ENCODE measurements at places on chromosomes 7 and 10. TPM values are rescaled to one million over a fixed set of nuclear protein-coding genes. Genes with fewer than 3 reads are reported as not detected.

- DNase-seq: no peak
Observed at GRCh38 chr7:112707655-112708054, 82.5 kb downstream of the TMEM168 start.

FAM13C gene
- total RNA-seq: 60.0 TPM

EN2 gene
- total RNA-seq: not detected

GRCh38 chr10:48459270-48460150, 145.4 kb downstream of the ARHGAP22 start:
- DNase-seq: no peak

NEBL gene
- total RNA-seq: 2.1 TPM

TEX36 gene
- total RNA-seq: not detected

ANKRD2 gene
- not detected for total RNA-seq

GRCh38 chr10:129933456-129934092, 30.5 kb downstream of the EBF3 start:
- no peak for DNase-seq

GRCh38 chr7:5451391-5451790, 27.8 kb upstream of the TNRC18 start:
- DNase-seq: no peak

- no peak for DNase-seq
Observed at GRCh38 chr10:22345301-22346095, at the start of gene SPAG6. Gene SPAG6, plus strand, starts transcription at chr10:22345496. Its CDS starts 116 bp downstream, at chr10:22345612.

DNA sequence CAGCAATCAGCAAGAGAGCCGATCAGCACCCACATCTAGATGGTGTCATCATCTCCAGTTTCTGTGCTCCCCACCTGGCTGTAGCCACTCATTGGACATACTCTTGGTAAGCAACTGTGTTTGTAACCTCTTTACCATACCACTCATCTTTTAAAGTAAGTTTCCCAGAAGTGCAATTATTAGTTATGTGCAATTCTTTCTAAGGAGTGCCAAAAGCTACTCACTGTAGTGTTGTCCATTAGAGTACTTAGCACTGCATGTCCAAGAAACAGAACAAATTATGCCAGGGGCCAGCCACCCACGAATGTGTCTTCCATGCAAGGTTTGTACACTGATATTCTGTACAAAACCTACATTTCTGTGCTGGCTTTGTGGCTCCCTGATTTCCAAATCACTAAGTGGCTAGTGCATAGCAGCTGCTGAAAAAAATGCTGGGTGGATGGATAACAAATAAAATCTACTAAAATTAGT, 131.9 kb downstream of the SRPK2 start:
- DNase-seq: no peak

DNA sequence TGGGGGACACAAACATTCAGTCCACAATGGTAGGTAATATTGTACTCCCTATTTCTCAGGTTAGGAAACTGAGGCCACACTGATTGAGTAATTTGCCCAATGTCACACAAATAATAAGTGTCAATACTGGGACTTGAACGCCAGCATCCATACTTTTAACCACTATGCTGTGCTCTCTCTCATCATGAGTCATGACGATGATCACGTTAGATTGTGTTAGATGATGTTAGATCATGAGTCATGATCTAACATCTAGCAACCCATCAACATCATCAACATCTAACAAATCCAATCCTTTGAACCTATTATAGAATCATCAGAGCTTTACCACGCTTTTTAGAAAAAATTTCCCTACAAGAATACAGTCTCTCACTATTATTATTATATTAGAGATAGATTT, 28.1 kb upstream of the HERPUD2 start:
- no peak for DNase-seq

DNA sequence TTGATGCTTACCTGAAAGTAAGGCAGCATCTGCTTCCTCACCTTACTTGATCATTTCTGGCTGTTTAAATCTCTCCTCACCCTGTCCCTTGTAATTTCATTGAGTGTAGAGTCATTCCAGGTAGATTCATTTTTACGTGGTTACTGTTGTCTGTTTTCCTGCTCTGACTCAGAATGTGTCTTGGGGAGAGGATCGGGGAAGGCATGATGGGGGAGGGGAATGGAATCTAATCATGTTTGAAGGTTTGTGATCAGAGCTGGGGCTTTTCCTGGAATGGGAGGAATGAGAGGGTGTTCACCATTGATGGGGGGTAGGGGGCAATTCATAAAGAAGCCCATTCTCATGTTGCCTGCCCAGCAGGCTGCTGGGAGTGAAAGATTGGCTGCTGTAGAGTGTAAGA, 18.7 kb downstream of the SEC24C start:
- DNase-seq: no peak

GIMAP7 gene
- total RNA-seq: 22.0 TPM

- DNase-seq: no peak
Observed at GRCh38 chr7:23685731-23686130, 5.7 kb downstream of the FAM221A start.

SERPINE1 gene
- total RNA-seq: 9.4 TPM

BICC1 gene
- 24.9 TPM for total RNA-seq

DNA sequence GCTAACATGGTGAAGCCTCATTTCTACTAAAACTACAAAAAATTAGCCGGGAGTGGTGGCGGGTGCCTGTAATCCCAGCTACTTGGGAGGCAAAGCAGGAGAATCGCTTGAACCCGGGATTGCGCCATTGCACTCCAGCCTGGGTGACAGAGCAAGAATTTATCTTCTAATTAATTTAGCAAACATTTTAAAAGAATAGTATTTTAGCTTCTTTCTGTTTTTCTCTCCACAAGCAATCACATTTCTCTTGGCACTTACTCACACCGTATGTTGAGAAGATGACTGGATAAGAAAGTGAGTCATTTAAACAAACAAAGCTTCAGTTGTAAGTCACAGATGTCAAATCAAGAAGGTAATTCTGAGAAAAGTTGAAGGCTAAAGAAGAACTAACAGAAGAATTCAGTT, 264.0 kb downstream of the ARL4A start:
- no peak for DNase-seq

GRCh38 chr7:159032322-159032721, 112.3 kb downstream of the VIPR2 start:
- peak; percentile 77 for DNase-seq

- DNase-seq: no peak
Observed at GRCh38 chr10:5661043-5661442, 5.4 kb downstream of the ASB13 start.

SLC16A9 gene
- 0.45 TPM for total RNA-seq

HNRNPA2B1 gene
- total RNA-seq: 158 TPM

ADCY1 gene
- 0.42 TPM for total RNA-seq

GRCh38 chr10:99382176-99382575, 48.2 kb downstream of the GOT1 start:
- no peak for DNase-seq

PRSS1 gene
- total RNA-seq: not detected

DNA sequence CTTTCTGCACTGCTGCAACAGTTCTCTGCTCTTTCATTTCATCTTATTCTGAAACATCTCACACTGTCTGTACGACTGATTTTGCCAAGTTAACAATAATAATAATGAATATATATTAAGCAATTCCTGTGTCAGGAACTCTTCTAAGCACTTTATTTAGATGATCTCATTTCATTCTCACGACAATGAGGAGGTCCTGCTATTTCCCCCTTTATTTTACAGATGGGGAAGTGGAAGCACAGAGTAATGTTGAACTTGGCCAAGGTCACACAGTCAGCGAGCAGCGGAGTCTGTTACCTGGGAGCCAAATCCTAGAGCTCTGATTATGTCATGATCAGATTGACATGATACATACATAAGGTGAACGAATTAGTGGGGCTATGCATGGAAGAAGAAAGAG, 5.8 kb downstream of the MRC1 start:
- DNase-seq: no peak

- DNase-seq: no peak
Observed at GRCh38 chr7:133478591-133479135, 225.8 kb downstream of the EXOC4 start.

- DNase-seq: no peak
Observed at GRCh38 chr7:2504128-2504888, 15.3 kb upstream of the LFNG start.

DNA sequence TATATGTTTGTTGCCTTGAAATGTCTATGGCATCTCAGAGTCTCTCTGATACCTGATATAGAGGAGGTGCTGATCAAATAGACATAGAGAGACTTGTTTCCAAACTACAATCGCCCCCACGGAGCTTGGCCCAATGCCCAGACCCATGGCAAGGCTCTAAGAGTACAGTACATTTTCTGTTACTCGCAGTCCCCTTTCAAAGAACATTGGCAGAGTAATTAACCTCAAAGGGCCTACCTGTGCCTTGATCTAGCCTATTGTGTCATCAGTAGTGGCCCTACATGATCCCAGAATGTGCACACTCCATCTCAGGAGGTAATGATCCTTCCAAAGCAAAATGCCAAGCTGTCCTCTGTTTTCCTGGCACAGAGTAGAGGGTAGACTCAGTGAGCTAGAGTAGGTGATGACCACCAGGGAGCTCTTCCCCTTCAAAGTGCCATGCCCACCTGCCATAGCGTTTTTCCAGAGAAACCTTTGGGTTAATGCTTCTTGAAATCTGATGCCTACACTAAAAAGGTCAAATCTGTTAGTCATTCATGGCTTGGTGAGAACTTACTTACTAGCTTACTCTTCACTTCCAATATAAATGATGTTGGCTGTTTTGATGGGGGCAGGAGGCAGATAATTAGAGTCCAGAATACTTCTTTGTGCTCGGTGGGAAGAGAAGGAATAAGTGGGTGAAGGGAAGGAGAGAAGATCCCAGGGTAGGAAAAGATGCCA, 41.2 kb upstream of the ACSL5 start:
- DNase-seq: no peak

FAM131B gene
- total RNA-seq: 1.2 TPM

PTPN12 gene
- 89.1 TPM for total RNA-seq

GRCh38 chr7:6489612-6490011, 41.9 kb upstream of the DAGLB start:
- no peak for DNase-seq

- DNase-seq: no peak
Observed at GRCh38 chr10:12941966-12942365, 59.5 kb downstream of the CCDC3 start.

DNA sequence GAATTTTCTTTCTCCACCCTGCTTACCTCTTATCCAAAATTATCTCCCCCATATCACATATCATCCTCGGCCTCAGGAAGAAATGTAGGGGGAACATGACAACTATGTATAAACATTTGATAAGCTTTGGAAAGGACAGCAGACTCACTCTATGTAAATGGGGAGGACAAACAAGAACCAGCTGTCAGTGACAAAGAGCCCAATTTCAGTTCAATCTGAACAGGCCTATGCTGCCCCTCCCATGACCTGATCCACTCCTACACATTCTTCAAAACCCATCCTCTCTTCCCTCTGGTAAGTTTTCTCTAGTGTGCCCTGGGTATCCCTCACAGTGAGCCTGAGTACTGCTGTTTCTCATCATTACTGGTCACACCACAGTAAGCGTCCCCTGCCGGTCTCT, 20.8 kb downstream of the FZD9 start:
- no peak for DNase-seq
